CD4-positive, CD25-positive, alpha-beta regulatory T cell (primary cell): ENCODE measurements at places on chromosomes 7 and 10. TPM values are rescaled to one million over a fixed set of nuclear protein-coding genes. Genes with fewer than 3 reads are reported as not detected.

The PPP1R3A gene
- total RNA-seq, result not detected

DNA sequence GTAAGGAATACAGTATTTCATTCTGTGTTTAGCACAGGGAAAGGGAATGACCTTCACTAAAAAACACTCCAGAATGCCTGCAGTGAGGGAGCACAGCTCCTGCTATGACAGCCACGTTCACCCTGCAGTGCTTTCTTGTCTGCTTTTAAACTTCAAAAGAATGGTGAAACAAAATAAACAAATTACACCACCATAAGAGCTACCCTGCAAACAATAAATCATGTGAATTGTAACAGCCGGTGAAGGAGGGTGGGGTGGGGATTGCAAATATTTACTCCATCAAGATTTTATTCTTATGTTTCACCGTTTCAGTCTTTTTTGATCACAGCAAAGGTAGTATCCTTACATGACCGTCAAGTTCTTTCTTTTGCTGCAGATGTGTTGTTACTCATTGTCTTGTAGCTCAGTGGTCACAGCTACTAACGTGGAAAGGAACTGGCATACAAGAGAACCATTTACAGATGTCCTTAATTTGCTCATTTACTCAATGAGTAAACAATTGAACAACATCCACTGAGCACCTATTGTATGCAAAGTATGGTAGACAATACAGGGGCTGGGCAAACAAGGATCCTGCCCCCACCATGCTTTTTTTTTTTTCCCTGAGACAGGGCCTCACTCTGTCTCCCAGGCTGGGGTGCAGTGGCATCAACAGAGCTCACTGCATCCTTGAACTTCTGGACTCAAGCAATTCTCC lies 4.1 kb upstream of the CHN2 start:
- no peak overlapping the region for H3K4me3 ChIP-seq
- no peak overlapping the region for H3K27ac ChIP-seq
- H3K4me1 ChIP-seq, result peaks cover 5% of the 10 kb centered on the region
- peaks cover 14% of the 10 kb centered on the region for H3K27me3 ChIP-seq
- H3K36me3 ChIP-seq, result no peaks in the 10 kb centered on the region

DNA sequence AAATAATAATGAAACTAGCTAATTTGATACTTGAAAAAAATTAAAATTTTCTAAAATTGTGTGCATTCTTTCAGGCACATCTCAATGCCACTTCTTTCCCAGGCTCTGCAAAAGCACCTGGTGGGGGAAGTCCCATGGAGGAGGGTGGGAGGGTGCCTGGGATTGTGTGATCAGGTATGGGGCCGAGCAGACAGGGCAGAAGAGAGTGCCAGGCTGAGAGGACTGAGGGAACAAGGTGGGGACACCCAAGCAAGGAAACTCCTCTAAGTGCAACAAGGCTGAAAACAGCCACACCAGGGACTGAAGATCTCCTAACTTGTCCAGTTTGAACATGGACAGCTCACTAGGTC lies 13.8 kb downstream of the PARP12 start:
- peaks cover 62% of the 10 kb centered on the region for H3K36me3 ChIP-seq
- no peak for DNase-seq
- no peak overlapping the region for H3K27ac ChIP-seq
- H3K27me3 ChIP-seq, result no peaks in the 10 kb centered on the region
- H3K4me3 ChIP-seq, result no peak overlapping the region

GRCh38 chr10:33334153-33334804 lies at the start of gene NRP1:
TSS of gene NRP1 (minus strand) at chr10:33334667. CDS start at chr10:33334382, 285 bp downstream.
- H3K27me3 ChIP-seq, result peaks cover 45% of the 10 kb centered on the region
- no peaks in the 10 kb centered on the region for H3K36me3 ChIP-seq
- H3K27ac ChIP-seq, result no peak within 1 kb of the TSS
- peak within 1 kb of the TSS; percentile 65 for H3K4me3 ChIP-seq

The SFR1 gene
- total RNA-seq, result 12.9 TPM

DNA sequence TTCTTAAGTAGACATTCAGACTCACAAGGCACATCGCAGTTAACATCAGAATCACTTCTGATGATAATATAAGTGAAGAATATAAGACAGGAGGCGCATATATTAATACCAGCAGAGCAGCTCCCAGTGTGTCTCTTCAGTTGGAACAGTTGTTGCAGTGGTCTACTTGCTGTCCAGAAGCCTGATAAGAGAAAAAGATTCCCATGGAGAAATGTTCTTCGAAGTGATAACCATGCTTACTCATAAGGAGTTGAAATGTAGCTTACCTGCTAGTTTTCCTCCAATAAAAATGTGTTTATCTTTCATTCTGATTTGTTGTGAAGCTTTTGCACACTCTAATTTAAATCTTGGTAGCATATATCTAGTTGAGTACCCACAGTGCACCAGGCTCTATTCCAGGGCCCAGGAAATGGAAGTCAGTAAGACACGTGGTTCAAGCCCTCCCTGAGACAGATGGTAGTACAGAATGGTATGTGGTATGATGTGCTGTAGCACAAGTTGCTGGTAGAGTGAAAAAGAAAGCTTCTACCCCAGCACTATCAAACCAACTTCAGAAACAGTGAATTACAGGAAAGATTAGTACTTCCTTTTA lies 124.0 kb downstream of the MAPK8 start:
- no peaks in the 10 kb centered on the region for H3K4me1 ChIP-seq
- DNase-seq, result no peak
- H3K36me3 ChIP-seq, result peaks cover 41% of the 10 kb centered on the region
- H3K4me3 ChIP-seq, result no peak overlapping the region

GRCh38 chr10:94104316-94105000 lies 110.7 kb downstream of the PLCE1 start:
- no peaks in the 10 kb centered on the region for H3K4me1 ChIP-seq
- no peak for DNase-seq
- H3K4me3 ChIP-seq, result no peak overlapping the region
- no peaks in the 10 kb centered on the region for H3K27me3 ChIP-seq
- H3K36me3 ChIP-seq, result no peaks in the 10 kb centered on the region

GRCh38 chr10:50990568-50991455 lies 83.5 kb upstream of the PRKG1 start:
- H3K27me3 ChIP-seq, result peaks cover 35% of the 10 kb centered on the region
- H3K4me3 ChIP-seq, result no peak overlapping the region
- H3K36me3 ChIP-seq, result no peaks in the 10 kb centered on the region
- no peak for DNase-seq

GRCh38 chr10:60387531-60387930 lies 2.1 kb downstream of the ANK3 start:
- DNase-seq, result no peak
- no peaks in the 10 kb centered on the region for H3K27me3 ChIP-seq
- no peaks in the 10 kb centered on the region for H3K36me3 ChIP-seq
- no peaks in the 10 kb centered on the region for H3K4me1 ChIP-seq

DNA sequence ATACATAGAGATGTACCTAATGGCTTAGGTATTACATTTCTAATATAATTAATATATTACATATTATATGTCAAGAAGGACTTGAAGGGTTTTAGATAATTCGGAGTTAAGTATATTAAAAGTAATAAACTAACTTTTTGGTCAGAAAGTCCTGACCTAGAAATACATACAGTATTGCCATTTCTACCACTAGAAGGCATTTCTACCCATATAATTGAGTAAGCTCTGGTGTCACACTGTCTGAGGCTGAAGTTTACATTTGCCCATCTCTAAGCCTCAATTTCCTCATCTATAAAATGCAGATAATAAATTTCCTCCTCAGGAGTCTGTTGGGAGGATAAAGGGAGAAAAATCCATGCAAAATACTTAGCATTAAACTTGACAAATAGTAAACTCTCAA lies 7.1 kb downstream of the FKBP14 start:
- DNase-seq, result no peak
- H3K4me1 ChIP-seq, result no peaks in the 10 kb centered on the region
- H3K27me3 ChIP-seq, result no peaks in the 10 kb centered on the region
- H3K27ac ChIP-seq, result no peak overlapping the region
- H3K4me3 ChIP-seq, result no peak overlapping the region
